ENCODE measurements at places on chromosomes 7 and 10. TPM values are rescaled to one million over a fixed set of nuclear protein-coding genes. Genes with fewer than 3 reads are reported as not detected.
A peak's percentile ranks its signal among the peaks of the same experiment; 100 is the strongest.

The GPR26 gene
- not detected for total RNA-seq

The RBP4 gene
- total RNA-seq, result 1.1 TPM

The LAMB1 gene
- 166 TPM for total RNA-seq

The COL28A1 gene
- total RNA-seq, result not detected

The ZKSCAN5 gene
- total RNA-seq, result 10.7 TPM

The ADCY1 gene
- total RNA-seq, result not detected

The ZNF32 gene
- 32.1 TPM for total RNA-seq

The TRIL gene
- 0.32 TPM for total RNA-seq

The DMBT1 gene
- total RNA-seq, result not detected

The ELOVL3 gene
- not detected for total RNA-seq

DNA sequence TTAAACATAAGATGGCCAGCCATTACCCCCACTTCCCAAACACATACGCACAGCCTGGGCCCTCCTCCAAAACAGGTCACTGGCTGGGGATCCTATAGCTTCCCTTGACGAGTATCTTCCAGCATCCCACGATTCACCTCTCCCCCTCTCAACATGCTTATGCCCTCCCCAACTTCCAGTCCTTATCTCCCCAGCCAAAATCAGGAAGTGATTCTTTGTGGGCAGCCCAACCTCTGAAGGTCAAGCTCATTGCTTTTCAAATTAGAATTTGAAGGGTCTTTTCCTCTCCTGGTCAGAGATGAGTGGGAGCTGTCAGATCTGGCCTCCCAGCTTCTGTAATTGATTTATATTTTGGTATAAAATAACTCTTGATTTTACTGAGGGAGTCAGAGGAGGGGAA lies 133.6 kb downstream of the ATXN7L1 start:
- no peak for DNase-seq
- no peak overlapping the region for H3K4me3 ChIP-seq
- no peaks in the 10 kb centered on the region for H3K27me3 ChIP-seq
- H3K36me3 ChIP-seq, result no peaks in the 10 kb centered on the region
- H3K4me1 ChIP-seq, result no peaks in the 10 kb centered on the region

GRCh38 chr7:100789055-100789454 lies 38.3 kb downstream of the EPHB4 start:
- H3K27me3 ChIP-seq, result peaks cover 6% of the 10 kb centered on the region
- no peak overlapping the region for H3K4me3 ChIP-seq

GRCh38 chr7:143295870-143296269 lies 7.7 kb downstream of the CASP2 start:
- H3K36me3 ChIP-seq, result peaks cover 54% of the 10 kb centered on the region
- no peak overlapping the region for H3K27ac ChIP-seq
- H3K4me1 ChIP-seq, result peaks cover 16% of the 10 kb centered on the region
- H3K4me3 ChIP-seq, result no peak overlapping the region
- DNase-seq, result no peak
- no peaks in the 10 kb centered on the region for H3K27me3 ChIP-seq

- peaks cover 29% of the 10 kb centered on the region for H3K4me1 ChIP-seq
- peak overlapping the region; percentile 14 for H3K4me3 ChIP-seq
- H3K27me3 ChIP-seq, result no peaks in the 10 kb centered on the region
- no peaks in the 10 kb centered on the region for H3K36me3 ChIP-seq
Observed at GRCh38 chr10:78331391-78331922, 297.8 kb downstream of the RPS24 start.

DNA sequence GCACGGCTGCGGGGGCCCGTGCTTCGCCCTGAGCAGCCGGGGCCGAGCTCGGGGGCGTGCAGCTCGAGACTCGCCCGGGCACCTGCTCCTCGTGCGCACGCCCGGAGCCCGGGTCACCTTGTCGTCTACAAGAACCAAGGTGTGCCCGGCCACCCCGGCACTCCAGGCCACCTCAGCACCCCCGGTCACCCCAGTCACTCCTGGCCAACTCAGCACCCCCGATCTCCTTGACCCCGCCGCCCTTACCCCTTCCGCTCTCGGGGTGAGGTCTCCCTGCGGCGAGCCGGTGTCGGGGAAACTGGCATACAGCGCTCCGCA lies 268 bp upstream of the IGFBP3 start:
- no peaks in the 10 kb centered on the region for H3K27me3 ChIP-seq
- peaks cover 41% of the 10 kb centered on the region for H3K36me3 ChIP-seq
- DNase-seq, result no peak
- peak overlapping the region; percentile 75 for H3K27ac ChIP-seq

GRCh38 chr10:69569396-69569934 lies 3.8 kb downstream of the NEUROG3 start:
- no peak overlapping the region for H3K27ac ChIP-seq
- peaks cover 65% of the 10 kb centered on the region for H3K27me3 ChIP-seq
- no peaks in the 10 kb centered on the region for H3K4me1 ChIP-seq
- no peaks in the 10 kb centered on the region for H3K36me3 ChIP-seq
- no peak for DNase-seq

DNA sequence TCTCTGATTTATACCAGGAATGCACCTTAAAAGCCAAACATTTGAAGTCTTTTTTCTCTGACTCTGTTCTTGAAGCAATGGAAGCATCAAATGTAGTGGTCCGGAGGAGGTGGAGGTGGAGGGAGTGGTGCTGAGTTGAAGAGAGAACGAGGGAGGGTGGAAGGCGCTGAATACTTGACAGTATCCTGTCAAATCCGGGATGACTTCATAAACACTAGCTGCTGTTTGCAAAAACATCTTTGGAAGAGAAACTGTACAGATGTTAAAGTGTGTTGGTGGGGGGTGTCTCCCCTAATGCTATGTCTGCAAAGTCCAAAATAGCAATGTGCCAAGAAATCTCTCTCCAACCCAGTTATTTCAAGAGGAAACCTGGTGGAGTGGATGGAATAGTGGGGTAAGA lies 328.5 kb upstream of the AUTS2 start:
- no peaks in the 10 kb centered on the region for H3K36me3 ChIP-seq
- no peaks in the 10 kb centered on the region for H3K27me3 ChIP-seq
- no peak overlapping the region for H3K27ac ChIP-seq
- no peak overlapping the region for H3K4me3 ChIP-seq
- DNase-seq, result no peak
- H3K4me1 ChIP-seq, result no peaks in the 10 kb centered on the region

DNA sequence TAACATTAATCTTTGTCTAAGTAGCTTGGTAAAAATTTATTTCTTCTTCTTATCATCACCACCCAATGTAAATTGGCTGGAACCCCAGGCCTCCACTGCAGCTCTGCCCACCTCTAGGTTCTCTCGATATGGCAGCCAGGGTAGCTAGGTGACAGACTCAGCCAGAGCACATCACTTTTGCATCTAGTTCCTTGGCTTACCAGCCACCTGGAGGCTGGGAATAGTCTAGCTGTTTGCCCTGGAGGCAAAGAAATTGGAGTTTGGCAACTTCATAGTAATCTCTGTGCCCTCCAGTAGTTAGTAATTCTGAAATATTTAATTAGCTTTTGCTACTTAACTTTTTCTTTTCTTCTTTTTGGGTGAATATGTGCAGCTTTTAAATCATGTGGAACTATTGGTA lies 9.4 kb downstream of the IFRD1 start:
- DNase-seq, result peak; percentile 14
- no peak overlapping the region for H3K4me3 ChIP-seq
- no peaks in the 10 kb centered on the region for H3K27me3 ChIP-seq
- peaks cover 23% of the 10 kb centered on the region for H3K4me1 ChIP-seq
- H3K36me3 ChIP-seq, result peaks cover 88% of the 10 kb centered on the region

GRCh38 chr10:61110188-61110844 lies 166.3 kb upstream of the RHOBTB1 start:
- H3K4me3 ChIP-seq, result no peak overlapping the region
- peaks cover 9% of the 10 kb centered on the region for H3K4me1 ChIP-seq
- no peak overlapping the region for H3K27ac ChIP-seq
- H3K27me3 ChIP-seq, result 0 out of 2 replicates have a peak, but pooled peaks cover 5% of the 10 kb centered on the region
- no peaks in the 10 kb centered on the region for H3K36me3 ChIP-seq

GRCh38 chr7:6640246-6640721 lies 3.2 kb downstream of the ZNF316 start:
- H3K4me1 ChIP-seq, result 0 out of 2 replicates have a peak, but pooled peaks cover 3% of the 10 kb centered on the region
- no peaks in the 10 kb centered on the region for H3K27me3 ChIP-seq
- peak; percentile 81 for DNase-seq
- H3K36me3 ChIP-seq, result no peaks in the 10 kb centered on the region
- no peak overlapping the region for H3K4me3 ChIP-seq
- H3K27ac ChIP-seq, result 0 out of 2 replicates have a peak overlapping the region, but pooled peaks have one; percentile 24

DNA sequence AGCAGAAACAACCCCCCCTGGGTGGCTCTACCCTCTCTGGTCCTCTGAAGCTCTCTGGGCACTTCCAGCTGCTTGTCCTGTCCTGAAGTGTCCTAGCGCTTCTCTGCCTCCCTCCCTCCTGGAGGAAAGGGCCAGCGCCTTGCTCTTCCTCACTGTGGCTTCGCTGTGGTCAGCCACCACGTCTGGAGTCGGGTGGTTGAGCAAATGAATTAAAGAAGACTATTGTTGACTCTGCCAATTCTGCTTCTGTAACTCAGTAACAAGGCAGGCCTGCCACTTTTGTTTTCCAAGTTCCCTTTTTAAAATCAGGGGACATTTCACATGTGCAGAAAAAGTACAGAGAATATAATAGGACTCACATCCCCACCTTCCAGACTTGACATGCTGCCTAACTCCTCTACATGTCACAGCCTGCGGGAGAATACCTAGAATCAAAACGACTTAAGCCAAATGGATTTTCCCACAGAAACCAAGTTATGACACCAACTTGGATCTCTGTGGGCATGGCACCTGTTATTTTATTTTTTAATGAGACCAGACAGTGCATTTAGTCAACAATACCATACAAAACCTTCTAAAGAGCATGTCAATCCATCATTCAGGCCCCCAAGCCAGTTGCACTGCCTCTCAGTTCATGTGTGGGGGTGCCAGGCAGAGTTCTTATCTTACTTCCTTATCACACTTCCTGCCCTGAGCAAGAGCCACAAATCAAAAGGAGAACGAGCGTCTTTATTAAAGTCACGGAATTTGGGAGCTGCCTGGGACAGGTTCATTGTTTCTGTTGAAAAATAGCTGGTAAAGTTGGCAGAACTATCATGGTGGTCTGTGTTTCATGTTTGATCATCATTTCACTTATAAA lies 6.8 kb downstream of the FFAR4 start:
- no peak overlapping the region for H3K27ac ChIP-seq
- no peak overlapping the region for H3K4me3 ChIP-seq
- DNase-seq, result no peak
- no peaks in the 10 kb centered on the region for H3K4me1 ChIP-seq

DNA sequence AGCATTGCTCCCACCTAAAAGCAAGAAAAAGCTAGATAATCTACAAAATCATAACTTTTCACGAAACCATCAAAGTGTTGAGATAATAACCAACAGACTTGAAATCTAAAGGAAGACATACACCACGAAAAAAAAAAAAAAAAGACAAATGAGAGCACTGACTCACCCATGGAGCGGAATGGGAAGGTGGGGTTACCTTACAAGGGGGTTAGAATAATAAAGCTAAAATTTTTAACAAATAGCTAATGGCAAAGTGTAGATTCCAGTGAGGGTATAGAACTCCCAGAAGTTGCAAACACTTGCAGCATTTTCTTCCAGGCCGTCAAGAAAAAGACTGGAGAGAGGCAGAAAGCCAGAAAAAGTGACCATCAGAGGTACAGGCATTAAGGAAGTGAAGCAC lies 27.2 kb downstream of the IPMK start:
- H3K27me3 ChIP-seq, result no peaks in the 10 kb centered on the region
- no peaks in the 10 kb centered on the region for H3K36me3 ChIP-seq
- H3K27ac ChIP-seq, result no peak overlapping the region
- peaks cover 42% of the 10 kb centered on the region for H3K4me1 ChIP-seq

GRCh38 chr7:50649259-50649885 lies 84.2 kb upstream of the DDC start:
- H3K27me3 ChIP-seq, result no peaks in the 10 kb centered on the region
- no peak overlapping the region for H3K4me3 ChIP-seq
- H3K36me3 ChIP-seq, result no peaks in the 10 kb centered on the region
- H3K27ac ChIP-seq, result no peak overlapping the region
- peaks cover 17% of the 10 kb centered on the region for H3K4me1 ChIP-seq
- no peak for DNase-seq

DNA sequence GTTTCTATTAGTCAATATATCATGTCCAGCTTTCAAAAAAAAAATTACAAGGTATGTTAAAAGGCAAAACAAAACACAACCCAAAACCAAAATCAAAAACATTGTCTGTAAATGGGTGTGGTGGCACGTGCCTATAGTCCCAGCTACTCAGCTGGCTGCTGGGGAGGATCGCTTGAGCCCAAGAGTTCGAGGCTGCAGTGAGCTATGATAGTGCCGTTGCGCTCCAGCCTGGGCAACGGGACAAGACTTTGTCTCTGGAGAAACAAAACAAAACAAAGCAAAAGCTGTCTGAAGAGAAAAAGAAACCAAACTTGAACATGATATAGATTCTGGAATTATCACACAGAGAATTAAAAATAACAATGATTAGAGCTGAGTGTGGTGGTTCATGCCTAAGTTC lies 10.3 kb upstream of the CPA5 start:
- H3K4me3 ChIP-seq, result no peak overlapping the region
- H3K36me3 ChIP-seq, result no peaks in the 10 kb centered on the region
- H3K27ac ChIP-seq, result no peak overlapping the region
- H3K4me1 ChIP-seq, result no peaks in the 10 kb centered on the region
- no peaks in the 10 kb centered on the region for H3K27me3 ChIP-seq

DNA sequence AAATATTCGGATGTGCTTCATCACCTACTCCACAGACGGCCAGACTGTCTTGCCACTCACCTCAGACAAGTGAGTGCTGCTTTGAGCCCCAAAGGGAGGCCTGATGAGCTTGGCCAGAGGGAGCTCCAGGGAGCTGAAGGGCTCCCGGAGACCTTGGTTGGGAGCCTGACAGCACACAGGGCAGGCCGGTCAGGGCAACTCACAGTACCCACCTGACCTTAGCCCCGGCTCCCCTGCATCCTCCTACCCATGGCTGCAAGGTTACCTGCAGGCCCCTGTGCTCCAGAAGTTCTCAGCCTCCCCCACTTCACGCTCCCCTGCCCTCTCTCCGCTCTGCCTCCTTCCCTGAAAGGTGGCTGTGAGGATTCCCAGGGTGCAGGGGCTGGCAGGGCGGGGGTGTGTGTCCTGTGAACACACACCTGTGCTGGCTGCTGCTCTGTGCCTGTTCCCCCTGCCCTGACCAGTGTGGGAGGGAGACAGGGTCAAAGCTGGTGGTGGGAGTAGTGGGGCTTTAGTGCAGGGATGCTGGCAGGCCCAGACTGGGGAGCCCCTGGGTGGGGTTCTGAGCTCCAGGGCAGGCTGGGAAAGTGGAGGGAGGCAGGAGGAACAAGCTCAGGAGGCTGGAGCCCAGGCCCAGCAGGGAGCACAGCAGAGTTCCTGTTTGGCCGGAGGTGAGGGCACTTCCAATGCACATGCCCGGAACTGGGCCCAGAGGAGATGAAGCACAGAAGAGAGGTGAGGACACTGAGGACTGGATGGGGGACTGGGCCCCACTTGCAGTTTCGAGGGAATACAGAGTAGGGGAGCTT lies 7.2 kb downstream of the ANTXRL start:
- peaks cover 11% of the 10 kb centered on the region for H3K4me1 ChIP-seq
- DNase-seq, result no peak
- H3K27me3 ChIP-seq, result no peaks in the 10 kb centered on the region
- H3K4me3 ChIP-seq, result no peak overlapping the region

DNA sequence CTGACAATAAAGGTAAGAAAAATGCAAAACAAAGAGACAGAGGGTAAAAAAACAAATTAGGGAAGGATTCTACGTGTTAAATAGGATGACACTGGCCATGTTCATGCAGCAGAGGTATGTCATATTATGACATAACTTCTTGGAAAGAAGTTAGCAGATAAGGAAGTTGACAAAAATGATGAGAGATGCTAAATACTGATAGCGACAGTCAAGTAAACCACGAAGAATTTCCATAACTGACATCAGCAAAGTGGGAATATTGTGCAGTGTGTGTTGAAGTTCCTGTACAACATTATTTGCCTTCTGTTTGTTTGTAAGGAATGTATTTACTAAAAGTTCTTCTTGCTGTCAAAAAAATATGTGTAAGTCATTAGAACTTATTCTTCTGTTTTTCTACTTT lies 29.5 kb downstream of the MDH2 start:
- no peaks in the 10 kb centered on the region for H3K36me3 ChIP-seq
- no peak overlapping the region for H3K4me3 ChIP-seq
- no peaks in the 10 kb centered on the region for H3K27me3 ChIP-seq
- no peak for DNase-seq
